Heart left ventricle (tissue), 16 donors: ENCODE measurements at places on chromosomes 1 and 21. TPM values are rescaled to one million over a fixed set of nuclear protein-coding genes. Genes with fewer than 3 reads are reported as not detected.

DNA sequence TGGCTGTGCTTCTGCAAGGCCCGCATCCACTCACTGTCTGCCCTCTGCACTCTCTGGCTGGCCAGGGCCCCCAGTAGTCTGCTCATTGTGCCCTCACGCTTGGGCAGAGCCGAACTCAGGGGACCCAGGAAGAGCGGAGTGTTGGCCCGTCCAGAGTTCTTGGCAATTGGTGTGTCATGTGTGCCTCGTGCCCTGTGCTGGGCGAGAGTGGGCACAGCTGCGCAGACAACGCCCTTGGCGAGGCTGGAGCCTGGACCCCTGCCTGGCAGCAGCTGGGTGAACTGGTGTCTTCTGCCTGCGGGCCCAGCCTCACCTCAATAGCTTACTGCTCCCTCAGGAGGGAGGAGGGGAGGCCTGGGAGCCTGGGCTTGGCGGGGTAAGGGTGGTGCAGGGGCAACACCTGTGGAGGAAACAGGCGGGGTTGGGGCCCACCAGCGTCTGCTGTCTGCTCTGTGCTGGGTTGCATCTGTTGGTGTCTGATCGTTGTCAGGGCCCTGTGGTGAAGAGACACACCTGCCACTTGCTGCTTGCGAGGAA, 2.1 kb downstream of the GUK1 start:
- DNase-seq = peak; percentile 13

- peak; percentile 82 for DNase-seq
Observed at GRCh38 chr1:228500901-228501871, 14.0 kb downstream of the RNF187 start.

Gene ABL2
- total RNA-seq = 9.3 TPM

Gene PHC2
- total RNA-seq = 121 TPM

DNA sequence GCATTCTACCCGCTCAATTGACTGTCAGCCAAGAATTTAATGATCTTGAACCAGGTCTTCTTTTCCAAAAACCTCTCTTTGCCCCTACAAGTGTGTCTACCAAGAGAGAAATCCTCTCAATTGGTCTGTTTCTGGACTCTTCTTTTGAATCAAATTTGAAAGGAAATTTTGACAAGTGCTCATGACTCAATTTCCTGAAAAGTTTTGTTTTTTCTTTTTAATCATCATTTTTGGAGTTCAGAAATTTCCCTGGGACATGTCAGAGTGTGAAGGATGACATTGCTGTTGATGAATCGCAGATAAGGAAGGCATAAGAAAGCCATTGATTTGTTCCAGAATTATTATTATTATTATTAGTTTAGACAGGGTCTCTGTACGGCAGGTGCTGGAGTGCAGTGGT, 88.2 kb upstream of the AKT3 start:
- no peak for DNase-seq

Gene GSTM4
- 47.8 TPM for total RNA-seq

Gene TSPEAR
- 0.11 TPM for total RNA-seq

DNA sequence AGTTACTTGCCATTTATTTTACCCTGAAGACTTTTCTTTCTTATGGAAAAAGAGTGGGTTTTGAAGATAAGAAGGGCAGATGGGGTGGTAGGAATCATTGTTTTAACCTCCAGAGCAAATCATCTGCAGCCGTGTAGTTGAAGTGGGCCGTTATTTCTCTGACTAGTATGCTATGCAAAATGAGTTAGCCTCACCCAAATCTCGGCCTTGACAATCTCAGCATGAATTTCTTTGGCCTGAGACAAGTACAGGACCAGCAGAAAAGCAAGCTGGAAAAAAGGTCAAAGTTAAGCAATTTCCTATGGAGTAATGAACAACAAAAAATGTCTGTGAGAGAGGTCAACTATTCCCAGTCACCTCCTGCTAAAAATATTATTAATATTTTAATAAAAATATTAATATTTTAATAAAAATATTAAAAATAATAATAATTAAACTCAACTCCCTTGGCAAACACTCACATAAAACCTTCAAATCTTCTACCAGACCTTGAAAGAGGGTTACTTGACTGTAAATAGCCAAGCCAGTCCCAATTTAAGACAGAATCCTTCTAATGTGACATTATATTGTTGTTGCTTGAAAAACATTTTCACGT, 6.8 kb upstream of the TEKT2 start:
- no peak for DNase-seq

Gene PIGV
- 7.0 TPM for total RNA-seq

Gene CHRNB2
- total RNA-seq = not detected

GRCh38 chr21:36097427-36098181, 27.8 kb downstream of the CBR1 start:
- no peak for DNase-seq

Gene PAX7
- total RNA-seq = not detected

DNA sequence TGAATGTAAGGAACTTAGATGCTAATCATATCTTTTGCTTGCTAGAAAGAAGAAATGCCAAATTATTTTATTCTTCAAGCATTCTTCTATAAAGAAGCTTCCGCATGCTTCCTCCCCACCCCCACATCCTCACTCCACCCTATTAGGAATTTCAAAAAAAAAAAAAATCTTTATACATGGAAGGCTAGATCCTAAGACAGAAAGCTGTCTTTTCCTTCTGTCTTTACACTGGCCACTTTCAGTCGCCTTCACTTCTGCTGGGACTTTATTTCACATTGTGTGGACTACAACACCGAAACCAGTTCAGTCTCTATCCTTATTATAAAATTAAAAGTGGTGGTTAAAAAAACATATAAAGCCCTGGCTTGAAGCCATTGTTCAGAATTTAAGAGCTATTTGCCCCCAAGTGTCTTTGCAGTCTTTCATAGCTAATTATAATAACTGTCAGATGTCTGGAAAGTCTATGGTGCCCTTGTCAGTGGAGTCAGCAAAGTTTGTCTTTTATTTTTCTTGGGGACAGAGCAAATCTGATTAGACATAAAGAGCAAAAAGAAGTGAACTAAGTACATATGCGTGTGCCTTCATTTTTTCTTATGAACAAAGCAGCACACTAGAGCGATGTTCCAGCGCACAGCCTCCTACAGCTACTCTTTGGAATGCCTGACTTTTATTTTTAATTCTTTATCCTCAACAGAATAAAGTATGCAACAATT, 297.7 kb downstream of the PTPRC start:
- DNase-seq = peak; percentile 18

- DNase-seq = peak; percentile 84
Observed at GRCh38 chr1:230426246-230427093, at the start of gene PGBD5. TSS of gene PGBD5 (minus strand) at chr1:230426332. CDS start at chr1:230425928, 404 bp downstream.

GRCh38 chr21:27300770-27301169, 333.9 kb upstream of the ADAMTS5 start:
- DNase-seq = no peak

GRCh38 chr1:101408212-101409042, 171.6 kb downstream of the S1PR1 start:
- DNase-seq = no peak

- DNase-seq = no peak
Observed at GRCh38 chr1:30817077-30817438, 59.5 kb upstream of the LAPTM5 start.

Gene C8A
- not detected for total RNA-seq

DNA sequence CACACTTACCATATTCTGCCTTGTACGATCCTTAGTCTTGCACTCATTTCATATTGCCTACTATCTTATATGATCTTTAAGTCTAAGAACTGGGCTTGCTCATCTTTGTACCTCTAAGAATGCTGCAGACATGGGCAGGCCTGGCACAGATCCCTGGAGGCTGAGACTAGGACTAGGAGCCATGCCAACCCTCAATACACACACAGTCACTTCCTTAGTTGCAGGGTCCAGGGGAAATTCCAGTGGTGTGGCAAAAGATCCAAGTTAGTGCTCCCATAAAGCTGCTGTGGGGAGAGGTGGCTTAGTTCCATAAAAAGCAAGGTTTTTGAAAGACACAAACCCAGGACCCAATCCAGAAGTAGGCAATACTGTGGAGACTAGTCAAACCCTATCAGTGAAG, 59.9 kb downstream of the CYYR1 start:
- no peak for DNase-seq

Gene OLFM3
- not detected for total RNA-seq
